ENCODE measurements at places on chromosomes 1 and 21. TPM values are rescaled to one million over a fixed set of nuclear protein-coding genes. Genes with fewer than 3 reads are reported as not detected.

GRCh38 chr1:58774027-58774426, 9.8 kb downstream of the JUN start:
- H3K36me3 ChIP-seq, result no peaks in the 10 kb centered on the region
- H3K27ac ChIP-seq, result no peak overlapping the region
- H3K4me1 ChIP-seq, result peaks cover 12% of the 10 kb centered on the region
- no peak overlapping the region for H3K4me3 ChIP-seq
- no peak for DNase-seq

DNA sequence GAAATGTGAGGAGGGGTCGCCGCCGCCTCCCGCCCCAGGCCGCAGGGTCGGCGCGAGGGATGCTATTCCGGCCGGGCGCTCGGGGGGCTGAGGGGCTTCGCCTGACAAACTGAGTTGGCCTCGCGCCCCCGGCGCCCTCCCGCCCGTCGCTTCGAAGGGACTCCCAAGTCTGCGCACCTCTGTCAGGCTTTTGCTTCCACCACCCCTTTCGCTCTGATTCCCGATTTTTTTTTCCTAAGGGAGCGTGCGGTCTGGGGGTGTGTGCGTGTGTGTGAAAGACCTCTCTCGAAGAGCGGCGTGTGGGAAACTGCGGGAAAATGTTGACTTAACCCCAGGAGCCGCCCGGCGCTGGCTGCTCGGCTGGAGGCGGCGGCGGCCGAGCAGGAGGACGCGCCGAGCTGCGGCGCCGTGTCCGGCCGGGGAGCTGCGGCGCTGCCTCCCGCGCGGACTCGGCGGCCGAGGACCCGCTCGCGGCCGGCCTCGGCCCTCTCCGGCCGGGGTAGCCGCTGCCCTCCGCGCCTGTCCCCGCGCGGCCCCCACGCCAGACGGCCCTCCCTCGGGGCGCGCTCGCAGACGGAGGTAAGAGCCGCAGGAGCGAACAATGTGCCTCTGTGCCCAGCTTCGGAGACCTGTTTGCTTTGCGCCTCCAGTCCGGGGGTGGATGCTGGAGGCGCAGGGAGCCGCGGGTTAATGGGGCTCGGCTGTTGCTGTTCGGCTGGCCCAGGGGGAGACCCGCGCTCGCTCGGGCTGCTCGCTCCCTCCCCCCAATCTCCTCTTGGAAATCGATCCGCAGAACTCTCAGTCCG, 1.1 kb downstream of the ADGRL2 start:
- H3K27ac ChIP-seq, result peak overlapping the region; percentile 94
- DNase-seq, result peak; percentile 23
- no peaks in the 10 kb centered on the region for H3K36me3 ChIP-seq
- H3K4me3 ChIP-seq, result peak overlapping the region; percentile 97

- no peak for DNase-seq
- peaks cover 12% of the 10 kb centered on the region for H3K27me3 ChIP-seq
- peak overlapping the region; percentile 79 for H3K4me3 ChIP-seq
- no peaks in the 10 kb centered on the region for H3K36me3 ChIP-seq
- peaks cover 5% of the 10 kb centered on the region for H3K4me1 ChIP-seq
Observed at GRCh38 chr21:43720539-43721166, 1.7 kb downstream of the PDXK start.

The TNFRSF9 gene
- 0.28 TPM for total RNA-seq

- DNase-seq, result no peak
- H3K27me3 ChIP-seq, result no peaks in the 10 kb centered on the region
- no peaks in the 10 kb centered on the region for H3K36me3 ChIP-seq
- no peak overlapping the region for H3K27ac ChIP-seq
- no peak overlapping the region for H3K4me3 ChIP-seq
Observed at GRCh38 chr1:20666146-20666545, 5.0 kb upstream of the DDOST start.

- H3K4me3 ChIP-seq, result no peak overlapping the region
- no peak for DNase-seq
- no peak overlapping the region for H3K27ac ChIP-seq
- no peaks in the 10 kb centered on the region for H3K4me1 ChIP-seq
- H3K27me3 ChIP-seq, result no peaks in the 10 kb centered on the region
- H3K36me3 ChIP-seq, result no peaks in the 10 kb centered on the region
Observed at GRCh38 chr21:28492127-28492526, 500.6 kb downstream of the LTN1 start.

DNA sequence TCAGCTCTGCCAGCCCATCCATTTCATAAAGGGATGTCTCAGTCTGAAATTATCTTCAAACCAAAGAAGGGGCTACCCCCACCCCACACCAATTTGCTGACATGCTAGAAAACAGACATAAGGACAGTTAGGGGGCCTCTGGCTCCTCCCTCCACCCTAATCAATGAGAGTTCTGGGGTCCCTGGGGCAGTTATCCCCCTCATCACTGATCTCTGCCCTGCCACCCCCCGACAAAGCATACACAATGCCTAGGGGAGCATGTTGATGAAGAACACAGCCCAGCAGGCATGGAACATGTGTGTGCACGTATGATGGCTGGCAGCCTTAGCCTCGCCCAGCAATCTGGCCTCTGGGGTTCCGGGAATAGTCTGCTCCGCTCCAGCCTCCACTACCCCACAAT, 58.9 kb downstream of the RHBG start:
- no peaks in the 10 kb centered on the region for H3K4me1 ChIP-seq
- H3K27me3 ChIP-seq, result peaks cover 100% of the 10 kb centered on the region
- H3K36me3 ChIP-seq, result no peaks in the 10 kb centered on the region
- H3K27ac ChIP-seq, result no peak overlapping the region
- H3K4me3 ChIP-seq, result no peak overlapping the region

The PYHIN1 gene
- not detected for total RNA-seq

- H3K4me3 ChIP-seq, result peak overlapping the region; percentile 90
- no peak overlapping the region for H3K27ac ChIP-seq
- no peaks in the 10 kb centered on the region for H3K36me3 ChIP-seq
- H3K27me3 ChIP-seq, result peaks cover 8% of the 10 kb centered on the region
- no peak for DNase-seq
- peaks cover 32% of the 10 kb centered on the region for H3K4me1 ChIP-seq
Observed at GRCh38 chr1:42335809-42336518, 929 bp upstream of the FOXJ3 start.

DNA sequence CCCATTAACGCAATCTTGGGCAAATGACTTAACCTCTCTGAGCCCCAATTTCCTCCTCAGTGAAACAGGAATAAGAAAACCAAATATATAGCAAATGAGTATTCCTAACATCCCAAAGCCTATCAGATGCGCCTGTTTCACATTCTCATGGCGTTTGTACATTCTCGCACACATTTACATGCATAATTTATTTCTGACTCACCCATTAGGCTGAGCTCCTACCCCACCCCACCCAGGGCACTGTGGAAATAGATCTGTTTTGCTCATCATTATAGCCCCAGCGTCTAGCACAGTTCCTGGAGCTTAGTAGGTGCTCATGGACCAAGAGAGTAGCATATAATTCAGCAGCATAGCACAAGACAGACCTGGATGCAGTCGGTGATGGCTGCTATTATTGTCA, 146.1 kb upstream of the VANGL1 start:
- no peak for DNase-seq
- H3K27me3 ChIP-seq, result no peaks in the 10 kb centered on the region
- H3K4me1 ChIP-seq, result peaks cover 4% of the 10 kb centered on the region
- no peaks in the 10 kb centered on the region for H3K36me3 ChIP-seq
- H3K4me3 ChIP-seq, result no peak overlapping the region

DNA sequence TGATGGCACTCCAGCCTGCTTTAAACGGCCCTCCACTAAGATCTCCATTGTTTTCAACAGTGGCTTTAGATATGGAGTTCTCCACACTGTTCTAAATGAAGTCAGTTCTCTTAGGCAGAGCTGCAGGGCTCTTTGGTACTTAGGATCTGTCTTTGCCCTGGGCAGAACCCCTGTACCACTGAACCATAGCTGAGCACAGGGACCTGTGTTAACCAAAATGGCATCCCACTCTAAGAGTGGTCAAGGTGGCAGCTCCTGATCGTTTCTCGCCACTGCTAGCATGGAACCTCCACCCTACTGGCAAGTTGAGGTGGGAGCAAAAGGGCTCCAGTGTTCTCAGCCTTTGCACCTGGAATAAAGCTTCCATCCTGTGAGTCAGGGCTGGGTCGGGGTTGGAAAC, 186.7 kb downstream of the TM2D1 start:
- DNase-seq, result no peak
- H3K4me3 ChIP-seq, result no peak overlapping the region
- no peaks in the 10 kb centered on the region for H3K27me3 ChIP-seq
- H3K27ac ChIP-seq, result peak overlapping the region; percentile 63
- H3K36me3 ChIP-seq, result peaks cover 4% of the 10 kb centered on the region

The PLPPR4 gene
- not detected for total RNA-seq

DNA sequence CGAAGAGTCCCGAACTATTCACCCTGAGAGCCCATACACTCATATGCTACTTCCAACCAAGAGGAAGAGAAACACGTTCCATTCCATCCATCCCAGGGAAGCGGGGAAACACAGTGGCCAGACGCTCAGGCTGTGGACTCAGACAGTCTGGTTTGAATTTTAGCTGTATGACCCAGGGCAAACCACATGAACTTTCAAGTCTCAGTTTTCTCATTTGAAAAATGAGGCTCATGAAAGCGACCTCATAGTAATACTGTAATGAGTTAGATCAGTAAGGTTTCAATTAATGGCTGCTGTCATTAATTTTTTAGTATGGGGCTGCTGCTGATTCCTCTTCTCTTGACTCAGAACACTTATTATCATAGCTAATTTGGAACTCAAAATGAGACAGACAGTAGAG, 1.5 kb downstream of the FCRL4 start:
- no peaks in the 10 kb centered on the region for H3K4me1 ChIP-seq
- no peaks in the 10 kb centered on the region for H3K36me3 ChIP-seq
- peaks cover 45% of the 10 kb centered on the region for H3K27me3 ChIP-seq
- H3K27ac ChIP-seq, result no peak overlapping the region

The DUSP23 gene
- total RNA-seq, result 13.5 TPM

The TFF1 gene
- total RNA-seq, result not detected

DNA sequence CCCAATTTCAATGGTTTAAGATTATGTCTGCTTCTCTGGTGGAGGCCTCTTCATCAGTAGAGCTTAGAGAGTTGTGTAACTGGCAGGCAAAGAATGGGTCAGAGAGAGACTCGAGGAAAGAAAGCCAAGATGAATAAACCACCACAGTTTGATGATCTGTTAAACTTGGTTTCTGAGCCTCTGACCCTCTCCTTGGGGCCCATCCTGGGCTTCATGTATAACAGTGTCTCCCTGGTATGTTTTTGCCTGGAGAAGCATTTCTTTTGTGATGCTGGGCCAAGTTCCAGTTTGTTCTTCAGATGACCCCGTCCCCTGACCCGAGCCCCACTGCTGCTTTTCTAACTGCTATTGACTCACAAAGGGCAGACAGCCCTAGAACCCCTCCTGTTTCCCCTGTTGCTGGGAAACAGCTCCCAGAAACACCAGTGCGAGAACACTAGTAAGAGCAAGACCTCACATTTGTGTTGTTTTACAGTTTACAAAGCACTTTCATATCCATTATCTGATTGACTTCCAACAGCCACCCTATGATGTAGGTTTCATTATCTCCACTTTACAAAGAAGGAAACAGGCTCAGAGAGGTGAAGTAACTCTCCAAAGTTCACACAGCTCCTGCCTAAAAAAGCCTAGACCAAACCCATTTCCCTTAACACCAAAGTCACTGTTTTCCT, 9.0 kb downstream of the CD2 start:
- no peak overlapping the region for H3K4me3 ChIP-seq
- H3K4me1 ChIP-seq, result peaks cover 20% of the 10 kb centered on the region
- no peaks in the 10 kb centered on the region for H3K27me3 ChIP-seq

The LENEP gene
- 1.9 TPM for total RNA-seq

GRCh38 chr1:147413110-147413605, 128.1 kb upstream of the BCL9 start:
- H3K27me3 ChIP-seq, result peaks cover 7% of the 10 kb centered on the region
- H3K4me1 ChIP-seq, result no peaks in the 10 kb centered on the region
- no peaks in the 10 kb centered on the region for H3K36me3 ChIP-seq
- no peak overlapping the region for H3K27ac ChIP-seq
- no peak for DNase-seq

GRCh38 chr1:77991638-77992037, 12.8 kb upstream of the FUBP1 start:
- no peaks in the 10 kb centered on the region for H3K27me3 ChIP-seq
- no peak overlapping the region for H3K27ac ChIP-seq
- DNase-seq, result no peak
- H3K4me3 ChIP-seq, result no peak overlapping the region
- peaks cover 5% of the 10 kb centered on the region for H3K36me3 ChIP-seq

- no peak overlapping the region for H3K27ac ChIP-seq
- no peaks in the 10 kb centered on the region for H3K27me3 ChIP-seq
- H3K4me3 ChIP-seq, result no peak overlapping the region
- H3K4me1 ChIP-seq, result no peaks in the 10 kb centered on the region
- H3K36me3 ChIP-seq, result no peaks in the 10 kb centered on the region
Observed at GRCh38 chr1:214840356-214840755, 237.4 kb downstream of the CENPF start.
